ENCODE measurements at places on chromosomes 1 and 21.
A peak's percentile ranks its signal among the peaks of the same experiment; 100 is the strongest.

DNA sequence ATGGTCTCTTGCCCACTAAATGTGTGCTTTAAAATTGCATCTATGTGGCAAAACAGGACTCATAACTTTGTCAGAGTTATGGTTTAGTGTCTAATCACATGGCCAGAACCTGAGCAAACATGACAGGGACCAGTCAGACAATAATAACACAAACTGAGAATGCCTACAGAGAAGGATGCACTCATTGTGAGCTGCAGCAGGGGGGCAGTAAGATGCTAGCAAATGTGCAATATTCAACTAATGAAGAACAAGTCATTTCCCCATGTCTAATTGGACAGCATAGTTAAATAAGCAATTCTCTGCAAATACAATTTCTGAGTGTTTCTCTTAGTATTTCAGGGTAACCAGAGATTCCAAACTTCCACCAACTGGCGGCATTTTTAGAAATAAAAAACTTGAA lies 30.8 kb downstream of the SPAG17 start:
- DNase-seq: peak; percentile 59

- no peak for DNase-seq
These were observed 25.3 kb downstream of the IGSF21 start for GRCh38 chr1:18132711-18133541.

GRCh38 chr1:200226969-200227303 lies 182.9 kb downstream of the ZNF281 start:
- DNase-seq: no peak

DNA sequence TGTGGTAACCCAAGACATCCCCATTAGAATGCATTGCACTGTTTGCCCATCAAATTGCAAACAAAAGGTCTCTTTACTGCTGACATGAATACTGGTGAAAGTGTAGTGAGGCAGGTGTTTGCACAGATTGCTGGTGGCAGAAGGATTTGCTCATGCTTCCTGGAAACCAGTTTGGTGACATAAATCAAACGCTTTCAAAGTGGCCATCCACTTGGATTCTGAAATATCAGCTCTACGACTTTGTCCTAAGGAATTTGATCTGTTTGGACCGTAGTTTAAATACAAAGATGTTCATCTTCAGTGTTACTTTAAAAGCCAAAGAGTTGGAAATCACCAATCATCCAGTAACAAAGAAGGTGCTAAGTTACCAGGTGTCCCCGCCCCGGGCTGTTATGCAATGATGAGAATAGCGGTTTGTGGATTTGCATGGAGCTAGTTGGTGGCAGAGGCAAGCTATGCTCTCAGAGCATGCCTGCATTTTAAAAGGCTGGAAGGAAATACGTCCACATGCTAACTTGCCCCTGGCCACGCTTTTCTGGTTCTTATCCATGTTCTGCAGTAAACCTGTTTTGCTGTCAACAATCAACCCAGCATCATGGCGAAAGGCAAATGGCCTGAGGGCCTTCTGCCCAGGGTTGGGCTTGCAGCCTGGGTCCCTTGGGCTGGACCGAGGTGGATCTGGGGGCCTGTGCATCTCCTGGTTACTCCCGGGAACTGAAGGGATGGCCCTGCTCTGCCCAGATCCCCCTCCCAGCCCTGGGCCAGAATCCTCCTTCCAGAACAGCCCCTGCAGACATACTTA lies 49.2 kb downstream of the UMODL1 start:
- DNase-seq: no peak

DNA sequence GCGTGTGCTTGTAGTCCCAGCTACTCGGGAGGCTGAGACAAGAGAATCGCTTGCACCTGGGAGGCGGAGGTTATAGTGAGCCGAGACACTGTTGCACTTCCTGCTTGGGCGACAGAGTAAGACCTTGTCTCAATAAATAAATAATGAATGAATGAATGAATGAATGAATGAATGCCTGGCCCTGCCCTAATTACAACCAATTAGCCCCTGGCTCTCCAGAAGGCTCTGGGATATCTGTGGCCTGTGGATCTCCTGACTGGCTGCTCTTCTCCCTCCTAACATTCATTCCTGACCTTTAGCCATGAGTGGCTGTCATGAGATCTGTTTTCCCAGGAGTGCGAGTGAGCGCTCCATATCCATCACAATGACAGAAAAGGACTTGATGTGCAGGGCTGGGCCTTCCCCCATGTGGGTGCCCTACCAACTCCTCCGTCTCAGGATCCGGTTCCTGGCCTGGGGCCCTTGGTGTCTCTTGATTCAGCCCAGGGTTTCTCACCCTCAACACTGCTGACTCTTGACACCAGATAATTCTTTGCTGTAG lies 243.6 kb upstream of the TMEM51 start:
- no peak for DNase-seq

GRCh38 chr1:63042278-63042677 lies 258.3 kb downstream of the ATG4C start:
- peak; percentile 23 for DNase-seq

- peak; percentile 47 for DNase-seq
These were observed 15.6 kb downstream of the ALPL start for GRCh38 chr1:21524686-21525339.

GRCh38 chr1:226986496-226987178 lies 46.5 kb downstream of the COQ8A start:
- no peak for DNase-seq

DNA sequence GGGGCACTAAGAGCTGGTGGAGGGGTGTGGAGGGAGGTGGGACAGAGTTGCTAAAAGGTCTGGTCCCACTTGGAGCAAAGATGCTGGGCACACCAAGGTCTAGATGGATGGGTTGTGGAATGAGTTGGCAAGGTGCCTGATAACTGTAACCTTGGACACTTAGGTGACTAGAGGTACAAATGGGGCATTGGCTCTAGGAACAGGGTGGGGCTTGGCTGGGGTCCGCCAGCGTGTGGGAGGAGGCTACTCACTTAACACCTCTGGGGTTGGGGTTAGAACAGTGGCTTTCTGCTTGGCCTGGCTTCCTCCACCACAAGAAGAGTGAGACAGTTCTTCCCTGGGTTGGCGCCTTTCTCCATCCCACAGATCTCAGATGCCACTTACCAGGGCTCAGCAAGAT lies 17.2 kb downstream of the KCNA2 start:
- DNase-seq: no peak

DNA sequence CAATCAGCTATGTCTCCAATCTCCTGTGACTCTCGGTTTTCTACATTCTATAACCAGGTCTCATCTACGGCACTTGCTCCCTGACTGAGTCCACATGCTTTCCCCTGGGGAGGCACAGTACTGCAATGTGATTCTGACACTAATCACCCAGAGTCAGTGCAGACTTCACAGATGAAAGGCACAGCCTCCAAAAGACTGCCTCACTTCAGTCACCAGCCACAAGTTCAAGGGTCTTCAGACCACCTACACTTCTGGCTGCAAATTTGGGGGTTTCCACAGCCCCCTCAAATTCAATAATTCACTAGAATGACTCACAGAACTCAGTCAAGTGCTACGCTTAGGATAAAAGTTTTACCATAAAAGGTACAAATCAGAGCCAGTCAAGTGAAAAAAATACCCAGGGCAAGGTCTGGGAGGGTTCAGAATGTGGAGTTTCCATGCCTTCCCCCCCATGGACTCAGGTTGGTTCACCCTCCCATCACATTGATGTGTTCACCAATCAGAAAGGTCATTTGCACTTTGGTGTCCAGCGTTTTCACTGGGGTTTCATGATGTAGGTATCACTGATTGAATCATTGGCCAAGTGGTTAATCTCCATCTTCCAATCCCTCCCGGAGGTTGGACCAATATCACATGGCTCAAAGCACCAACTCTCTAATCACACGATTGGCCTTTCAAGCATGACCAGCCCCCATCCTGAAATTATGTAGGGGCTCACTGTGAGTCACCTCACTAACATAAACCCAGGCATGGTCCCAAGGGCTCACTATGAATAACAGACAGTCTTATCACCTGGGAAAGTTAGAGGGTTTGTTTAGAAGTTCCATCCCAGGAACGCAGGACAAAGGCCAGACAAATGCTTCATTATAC lies 182.9 kb upstream of the CAMK1G start:
- no peak for DNase-seq

DNA sequence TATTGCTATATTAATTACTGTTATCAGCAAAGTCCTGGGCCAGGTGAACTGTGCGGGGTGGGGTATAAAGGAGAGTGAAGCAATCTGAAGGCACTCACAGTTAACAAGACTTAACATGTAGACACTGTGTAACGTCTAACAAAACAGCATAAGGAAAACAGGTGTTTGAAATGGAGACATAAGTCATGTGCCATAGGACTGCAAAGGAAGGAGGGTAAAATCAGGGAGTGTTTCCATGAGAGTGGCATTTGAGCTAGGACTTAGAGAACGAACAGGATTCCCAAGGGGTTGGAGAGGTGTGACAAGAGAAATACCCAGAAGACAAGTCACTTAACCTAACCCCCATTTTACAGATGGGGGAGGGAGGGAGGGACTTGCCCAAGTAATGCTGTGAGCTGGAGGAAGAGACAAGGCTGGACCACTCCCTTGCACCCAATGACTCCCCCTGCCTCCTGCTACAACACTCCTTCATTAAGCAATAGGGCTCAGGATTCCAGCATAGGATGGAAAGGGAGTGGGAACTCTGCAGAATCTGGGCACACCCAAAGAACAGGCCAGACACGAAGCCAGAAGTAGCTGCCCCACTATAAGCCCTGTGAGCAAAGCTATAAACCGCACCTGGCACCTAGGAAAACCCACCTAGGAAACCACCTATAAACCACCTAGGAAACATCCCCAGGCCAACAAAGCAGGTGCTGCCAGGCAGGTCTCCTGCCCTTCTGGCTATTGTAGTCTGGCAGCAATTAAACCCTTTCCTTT lies 6.6 kb downstream of the PEF1 start:
- DNase-seq: no peak

DNA sequence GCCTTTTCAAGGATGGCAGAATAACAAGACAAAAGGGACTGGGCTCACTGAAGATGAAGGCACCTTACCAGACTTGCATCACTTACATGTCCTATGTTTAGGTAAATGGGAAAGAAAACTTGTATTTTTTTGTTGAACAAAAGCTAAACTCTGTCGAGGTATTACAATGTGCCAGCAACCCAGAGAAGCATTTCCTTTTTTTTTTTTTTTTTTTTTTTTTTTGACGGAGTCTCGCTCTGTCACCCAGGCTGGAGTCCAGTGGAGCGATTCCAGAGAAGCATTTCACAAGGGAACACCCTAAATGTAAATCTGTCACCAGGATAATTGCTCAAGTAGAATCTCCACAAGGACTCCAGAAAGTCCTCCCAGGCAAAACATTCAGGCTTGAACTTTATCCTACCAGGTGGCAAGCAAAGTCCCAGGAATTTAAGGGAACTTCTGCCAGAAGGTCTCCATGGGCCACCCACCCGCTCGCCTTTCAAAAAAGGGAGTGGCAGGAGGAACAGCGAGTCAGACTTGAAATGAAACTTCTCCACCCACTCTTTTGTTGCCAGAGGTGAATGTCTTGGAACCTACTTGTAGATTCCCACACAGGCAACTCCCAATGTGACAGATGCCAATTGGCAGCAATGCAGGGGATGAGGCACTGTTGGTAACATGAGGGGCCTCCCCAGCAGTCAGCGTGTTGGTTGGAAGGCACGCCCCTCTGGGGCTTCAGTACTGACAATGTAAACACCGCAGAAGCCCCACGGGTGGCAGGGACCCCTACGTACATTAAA lies 125.0 kb downstream of the TIAM1 start:
- peak; percentile 42 for DNase-seq

DNA sequence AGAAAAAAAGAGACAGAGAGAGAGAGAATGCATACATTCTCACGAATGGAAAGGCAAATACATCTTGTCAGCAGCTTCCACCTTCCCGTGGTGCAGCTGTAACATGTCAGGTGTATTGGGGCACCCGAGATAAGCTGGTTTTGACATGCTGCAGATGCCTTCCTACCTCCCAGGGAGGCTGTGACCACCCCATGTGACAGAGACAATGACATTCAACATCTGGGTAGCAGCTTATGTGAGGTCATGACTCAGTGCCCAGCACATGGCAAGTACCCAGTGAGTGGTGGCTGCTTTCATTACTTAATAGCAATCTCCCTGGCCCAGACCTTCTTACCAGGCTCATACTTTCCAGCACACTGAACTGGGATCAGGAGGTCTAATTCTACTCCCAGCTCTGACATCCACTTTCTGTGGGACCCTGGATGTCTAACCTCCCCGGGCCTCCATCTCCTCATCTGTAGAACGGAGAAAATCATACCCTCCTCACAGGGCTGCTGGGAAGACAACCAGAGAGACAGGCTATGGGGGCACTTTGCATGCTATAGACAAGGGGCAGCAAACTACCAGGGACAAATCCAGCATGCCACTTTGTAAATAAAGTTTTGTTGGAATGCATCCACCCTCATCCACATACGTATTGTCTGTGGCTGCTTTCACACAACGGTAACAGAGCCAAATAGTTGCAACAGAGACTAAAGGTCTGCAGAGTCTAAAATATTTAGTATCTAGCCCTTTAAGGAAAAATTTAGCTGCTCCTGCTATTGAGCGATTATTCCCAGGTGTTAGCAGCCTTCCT lies 38.5 kb upstream of the ZBTB40 start:
- no peak for DNase-seq

GRCh38 chr1:155978973-155979429 lies 654 bp upstream of the ARHGEF2 start:
- DNase-seq: no peak

DNA sequence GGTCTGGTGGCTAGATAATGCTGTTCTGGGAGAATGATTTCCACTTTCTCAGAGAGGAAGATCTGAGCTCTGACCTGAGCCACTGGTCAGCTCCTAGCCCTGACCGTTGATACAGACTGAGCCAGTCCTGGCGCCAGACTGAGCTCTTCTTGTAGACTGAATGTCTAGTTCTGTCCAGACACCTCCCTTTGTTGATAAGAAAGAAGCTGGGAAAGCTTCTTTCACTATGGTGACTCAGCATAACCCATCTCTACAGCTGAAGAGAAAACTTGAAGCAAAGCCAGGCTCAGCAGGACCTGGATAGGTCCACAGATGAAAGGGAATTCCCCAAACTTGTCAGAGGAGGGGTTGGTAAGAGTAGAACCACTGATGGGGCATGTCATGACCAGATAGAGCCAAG lies 9.9 kb upstream of the TRABD2B start:
- DNase-seq: no peak

DNA sequence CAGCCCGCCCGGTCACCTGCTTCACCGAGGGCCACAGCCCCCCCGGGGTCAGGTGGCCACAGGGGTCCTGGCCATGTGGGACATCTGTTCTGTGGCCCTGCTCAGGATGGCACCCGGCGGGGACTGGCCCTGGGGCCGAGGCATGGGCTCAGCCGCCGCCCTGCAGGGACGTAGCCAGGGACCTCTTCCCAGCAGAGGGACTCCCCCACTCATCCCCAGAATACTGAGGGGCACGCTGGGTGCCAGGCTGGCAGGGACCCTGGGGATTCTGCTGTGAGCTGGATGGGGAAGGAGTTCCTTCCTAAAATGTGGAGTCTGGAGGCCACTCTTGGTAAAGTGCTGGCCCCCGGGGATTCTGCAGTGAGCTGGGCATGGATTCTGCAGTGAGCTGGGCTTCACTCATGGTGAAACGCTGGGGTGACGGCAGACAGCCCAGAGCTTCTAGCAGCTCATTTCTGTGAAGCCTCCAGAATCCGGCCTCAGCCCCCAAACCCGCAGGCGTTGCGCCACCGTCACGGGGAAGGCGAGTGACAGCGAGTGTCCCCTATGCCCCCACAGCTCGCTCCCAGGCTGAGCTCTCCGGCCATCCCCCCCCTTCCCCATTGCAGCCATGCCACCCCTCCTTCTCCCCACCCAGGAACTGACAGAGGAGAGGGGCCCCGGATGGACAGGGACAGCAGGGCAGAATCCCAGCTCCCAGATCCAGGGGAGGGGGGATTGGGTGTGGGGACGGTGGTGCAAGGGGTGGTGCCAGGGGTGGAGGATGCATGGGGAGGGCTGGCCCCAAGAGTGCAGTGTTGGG lies 1.4 kb downstream of the ITGB2 start:
- no peak for DNase-seq

- peak; percentile 88 for DNase-seq
These were observed 58.6 kb downstream of the MDM4 start for GRCh38 chr1:204574865-204575163.

GRCh38 chr1:88036345-88037014 lies 647.6 kb upstream of the PKN2 start:
- DNase-seq: no peak
